Heart right ventricle (tissue), 16 donors: ENCODE measurements at places on chromosomes 11 and 22. TPM values are rescaled to one million over a fixed set of nuclear protein-coding genes. Genes with fewer than 3 reads are reported as not detected.

The CCDC86 gene
- total RNA-seq: 9.4 TPM

The LUZP2 gene
- not detected for total RNA-seq

The SNX32 gene
- total RNA-seq: 0.21 TPM

DNA sequence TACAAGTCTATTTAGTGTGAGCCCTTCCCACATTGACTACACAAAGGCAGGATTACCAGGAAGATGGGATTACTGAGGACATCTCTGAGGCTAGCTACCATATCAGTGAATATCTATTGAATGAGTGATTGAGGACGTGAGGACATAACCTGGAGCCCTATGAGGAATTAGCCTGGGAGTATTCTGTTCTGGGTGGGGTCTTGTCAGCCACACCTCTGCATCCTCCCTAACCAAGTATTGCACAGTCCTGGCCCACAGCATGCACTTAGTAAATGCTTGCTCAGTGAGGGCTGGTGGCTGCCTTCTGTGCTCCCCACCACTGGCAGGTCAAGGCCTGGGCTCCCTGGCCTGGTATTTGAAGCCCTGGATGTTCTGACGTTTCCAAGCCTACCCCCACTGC lies 14.8 kb downstream of the DUSP18 start:
- DNase-seq: no peak

DNA sequence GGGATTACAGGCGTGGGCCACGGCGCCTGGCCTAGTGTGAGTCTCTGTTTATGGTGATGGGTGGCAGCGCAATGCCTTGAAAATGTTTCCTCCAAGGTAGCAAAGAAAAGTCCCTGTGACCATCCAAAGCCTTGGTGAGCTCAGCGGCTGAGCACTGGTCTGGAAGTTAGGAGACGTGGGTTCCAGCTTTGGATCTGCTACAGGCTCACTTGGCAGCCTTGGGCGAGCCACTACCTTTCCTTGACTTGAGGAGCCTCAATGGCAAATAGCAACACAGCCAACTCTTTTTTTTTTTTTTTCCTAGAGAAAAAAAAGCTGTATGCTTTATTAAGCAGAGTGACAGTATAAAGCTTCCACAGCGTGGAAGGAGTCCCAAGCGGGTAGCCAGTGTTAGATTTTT lies 61.3 kb upstream of the RASD2 start:
- no peak for DNase-seq
